ENCODE measurements at places on chromosomes 3 and 15.

GRCh38 chr3:12710062-12710461, 46.1 kb upstream of the RAF1 start:
- DNase-seq = no peak

DNA sequence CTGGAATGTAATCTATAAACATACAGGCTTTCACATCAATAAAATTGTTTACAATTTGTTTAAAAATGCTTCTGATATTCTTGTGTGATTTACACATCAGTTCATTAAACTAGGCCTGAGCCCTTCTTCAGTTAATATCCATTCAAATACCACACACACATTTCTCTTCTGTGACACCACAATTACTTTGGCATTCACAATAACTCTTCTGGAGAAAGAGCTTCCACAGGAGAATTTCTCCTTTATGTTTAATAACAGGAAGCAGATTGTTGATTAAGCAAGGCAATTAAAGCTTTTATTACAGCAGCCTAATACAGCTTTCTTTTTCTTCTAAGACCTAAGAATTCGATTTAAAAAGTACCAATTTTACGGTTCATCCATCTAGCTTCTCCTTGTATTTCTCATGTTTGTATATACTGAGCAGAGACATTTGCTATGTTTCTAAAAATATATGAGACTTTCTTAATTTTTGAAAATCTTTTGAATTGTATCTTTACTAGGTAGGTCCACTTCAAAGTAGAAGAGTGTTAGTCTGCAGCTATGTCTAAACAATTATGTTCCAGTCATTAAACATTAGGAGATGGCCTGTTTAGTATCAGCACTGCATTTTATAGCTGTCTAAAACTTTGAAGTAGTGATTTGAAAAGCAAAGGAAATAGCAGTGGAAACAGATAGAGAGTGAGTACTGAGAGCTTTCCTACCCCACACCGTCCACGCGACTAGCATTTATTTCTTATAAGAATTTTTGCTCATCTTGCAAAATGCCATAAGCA, 511.1 kb upstream of the UBE2E2 start:
- no peak for DNase-seq

- DNase-seq = no peak
These were observed 90.6 kb downstream of the CRYGS start for GRCh38 chr3:186453531-186453930.

GRCh38 chr3:10259036-10259435, 10.8 kb downstream of the TATDN2 start:
- no peak for DNase-seq

DNA sequence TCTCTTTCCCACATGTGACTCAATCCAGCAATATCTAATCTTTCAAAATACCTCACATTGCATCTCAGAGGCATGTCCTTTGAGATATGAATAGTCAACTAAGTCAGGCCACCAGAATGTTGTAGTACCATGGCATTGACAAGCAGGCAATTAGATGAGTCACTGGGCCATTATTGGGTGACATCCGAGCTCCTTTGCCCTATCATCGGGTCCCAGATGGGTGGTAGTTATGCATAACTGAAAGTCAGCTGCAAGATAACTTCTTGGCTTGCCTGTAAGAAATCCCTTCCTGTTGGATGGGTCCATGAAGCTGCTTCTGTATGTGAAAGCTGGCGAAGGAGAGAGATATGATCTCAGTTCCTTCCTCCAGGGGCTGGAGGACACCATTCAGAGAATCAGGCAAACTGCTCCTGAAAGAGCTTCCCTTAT, 32.8 kb downstream of the ARRDC4 start:
- peak; percentile 38 for DNase-seq

GRCh38 chr15:23069496-23070166, 30.3 kb upstream of the TUBGCP5 start:
- DNase-seq = no peak

DNA sequence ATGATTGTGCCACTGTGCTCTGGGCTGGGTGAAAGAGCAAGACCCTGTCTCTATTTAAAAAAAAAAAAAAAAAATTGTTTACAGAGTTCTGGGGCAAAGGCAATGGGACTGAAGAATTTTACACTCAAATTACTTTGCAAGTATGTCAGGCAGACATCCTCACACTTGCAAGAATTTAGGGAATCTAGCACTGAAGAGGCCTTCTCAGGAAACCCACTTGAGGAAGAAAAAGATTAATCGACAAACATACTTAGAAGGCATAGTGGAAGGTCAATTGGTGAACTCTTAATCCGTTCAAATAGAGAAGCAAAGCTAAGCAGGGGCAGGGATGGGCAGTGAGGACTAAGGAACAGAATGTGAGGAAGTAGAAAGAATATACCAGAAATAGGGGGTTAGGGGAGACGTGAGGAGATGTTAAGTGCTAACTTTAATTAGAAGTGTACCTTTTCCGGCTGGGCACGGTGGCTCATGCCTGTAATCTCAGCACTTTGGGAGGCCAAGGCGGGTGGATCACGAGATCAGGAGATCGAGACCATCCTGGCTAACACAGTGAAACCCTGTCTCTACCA, 15.0 kb downstream of the ST6GAL1 start:
- DNase-seq = no peak

- DNase-seq = peak; percentile 58
These were observed 14.1 kb upstream of the HRH1 start for GRCh38 chr3:11140030-11140712.

GRCh38 chr3:188007897-188008296, 146.1 kb upstream of the LPP start:
- DNase-seq = no peak

GRCh38 chr15:42581272-42581730, 5.9 kb downstream of the STARD9 start:
- DNase-seq = peak; percentile 83

DNA sequence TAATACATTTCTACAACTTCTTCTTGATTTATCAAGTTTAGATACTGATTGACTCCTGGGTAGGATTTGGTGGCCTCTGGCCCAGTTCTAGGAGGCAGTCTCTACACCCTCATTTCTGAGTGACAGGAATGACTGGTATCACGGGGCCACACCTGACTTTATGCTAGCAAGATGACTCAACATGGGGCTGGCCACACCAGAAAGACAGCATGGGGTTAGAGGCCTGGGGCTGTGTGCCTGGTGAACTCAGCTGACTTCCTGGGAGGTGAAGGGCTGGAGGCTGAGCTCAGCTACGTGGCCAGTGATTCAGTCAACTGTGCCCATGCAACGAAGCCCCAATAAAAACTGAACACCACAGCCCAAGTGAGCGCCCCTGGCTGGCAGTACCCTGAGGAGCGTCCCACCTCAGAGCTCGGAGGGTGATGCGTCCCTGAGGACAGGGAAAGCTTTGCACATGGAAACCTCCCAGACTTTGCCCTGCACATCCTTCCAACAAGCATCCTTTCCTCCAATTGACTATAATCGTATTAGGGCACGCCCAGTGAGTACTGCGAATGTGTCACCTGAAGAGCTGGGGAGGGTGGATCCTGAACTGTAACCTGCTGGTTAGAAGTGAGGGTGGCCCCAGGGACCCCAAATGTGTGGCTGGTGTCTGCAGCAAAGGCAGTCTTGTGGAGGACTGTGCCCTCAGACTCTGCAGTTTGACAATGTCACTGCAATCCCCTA, 57.2 kb downstream of the NIPA2 start:
- DNase-seq = peak; percentile 20

DNA sequence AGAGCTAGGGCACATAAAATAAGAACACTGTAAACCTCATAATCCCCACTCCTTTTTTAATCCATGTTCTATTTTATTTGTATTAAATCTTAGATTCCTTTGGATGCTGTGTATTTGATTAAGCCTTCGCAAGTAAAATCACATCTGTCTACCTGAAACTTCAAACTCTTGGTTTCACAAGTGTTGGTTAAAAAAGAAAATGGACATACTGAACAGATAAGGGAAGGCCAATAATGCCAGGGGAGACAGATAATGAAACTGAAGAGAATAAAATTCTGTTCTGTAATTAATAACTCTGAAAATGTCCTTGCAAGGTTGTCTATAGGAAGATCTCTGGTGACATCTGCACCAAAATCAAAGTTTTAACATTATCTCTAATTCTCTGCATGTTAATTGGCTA, 114.2 kb downstream of the ULK4 start:
- no peak for DNase-seq

DNA sequence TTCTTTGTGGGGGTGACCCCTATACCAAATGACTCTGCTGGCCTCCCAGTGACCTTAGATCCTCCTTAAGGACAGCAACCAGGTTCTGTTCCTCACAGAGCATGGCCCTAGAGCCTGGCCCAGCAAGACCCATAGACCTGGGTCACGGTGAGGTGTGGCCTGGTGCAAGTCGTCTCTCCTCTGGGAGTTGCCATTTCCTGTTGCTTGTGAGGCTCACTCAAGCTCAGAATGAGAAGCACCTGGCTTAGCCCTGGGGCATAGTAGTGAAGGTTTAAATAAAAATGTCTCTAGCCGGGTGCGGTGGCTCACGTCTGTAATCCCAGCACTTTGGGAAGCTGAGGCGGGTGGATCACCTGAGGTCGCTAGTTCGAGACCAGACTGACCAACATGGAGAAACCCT, 131.3 kb downstream of the SMAD6 start:
- DNase-seq = no peak

- DNase-seq = no peak
These were observed 24.9 kb downstream of the CCDC33 start for GRCh38 chr15:74261041-74261440.

DNA sequence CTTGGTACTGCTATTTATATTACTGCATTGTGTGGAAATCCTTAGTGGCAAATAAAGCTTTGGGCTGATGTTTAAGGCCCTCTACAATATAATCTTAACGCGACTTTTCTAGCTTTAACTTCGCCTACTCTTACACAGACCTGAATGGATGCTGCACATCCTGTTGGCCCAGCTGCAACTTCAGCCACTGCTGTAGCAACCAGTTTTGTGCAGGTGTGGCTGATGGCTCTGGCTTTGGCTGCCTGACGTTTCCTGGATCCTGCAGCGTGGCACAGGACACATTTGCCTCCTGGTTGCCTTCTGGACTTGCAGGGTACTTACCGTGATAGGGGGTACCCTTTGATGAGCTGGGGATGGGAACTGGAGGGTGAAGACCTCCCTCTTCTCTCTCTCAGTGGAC, 20.2 kb upstream of the ERICH6 start:
- no peak for DNase-seq

DNA sequence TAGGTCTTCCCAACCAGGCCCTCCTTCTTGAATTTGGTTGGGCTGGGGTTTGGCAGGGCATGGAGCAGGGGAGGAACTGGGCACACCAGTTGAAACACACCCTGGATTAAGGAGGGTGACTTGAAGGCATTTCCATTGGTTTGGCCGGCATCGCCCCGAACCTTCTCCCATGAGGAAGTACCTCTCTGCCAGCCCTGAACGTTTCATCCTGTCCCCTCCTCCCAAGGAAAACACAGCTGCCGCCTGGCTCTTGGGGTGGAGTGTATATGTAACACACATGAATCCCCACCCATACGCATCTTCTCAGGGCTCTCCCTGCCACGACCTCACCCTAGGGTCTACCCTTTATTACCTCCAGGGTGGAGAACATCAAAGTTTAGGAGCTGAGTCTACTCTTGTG, 14.6 kb downstream of the UBAP1L start:
- DNase-seq = no peak

DNA sequence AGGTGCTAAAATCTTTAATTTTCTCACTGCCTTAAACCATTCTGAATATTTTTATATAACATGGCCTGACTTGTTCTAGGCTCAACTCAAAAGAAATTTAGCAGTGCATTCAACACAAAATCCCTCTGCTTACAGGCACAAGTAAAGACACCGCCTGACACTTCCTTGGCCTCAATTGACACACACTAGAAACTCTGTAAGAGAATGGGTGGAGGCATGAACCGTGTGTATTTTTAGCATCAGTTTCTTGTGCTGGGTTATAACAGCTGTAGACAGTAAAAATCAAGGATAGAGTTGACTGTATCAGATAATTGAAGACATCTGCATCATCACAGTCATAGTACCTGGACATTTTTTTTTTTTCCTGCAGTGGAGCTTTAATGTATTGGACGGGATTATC, 54.3 kb downstream of the SLC9A9 start:
- no peak for DNase-seq

DNA sequence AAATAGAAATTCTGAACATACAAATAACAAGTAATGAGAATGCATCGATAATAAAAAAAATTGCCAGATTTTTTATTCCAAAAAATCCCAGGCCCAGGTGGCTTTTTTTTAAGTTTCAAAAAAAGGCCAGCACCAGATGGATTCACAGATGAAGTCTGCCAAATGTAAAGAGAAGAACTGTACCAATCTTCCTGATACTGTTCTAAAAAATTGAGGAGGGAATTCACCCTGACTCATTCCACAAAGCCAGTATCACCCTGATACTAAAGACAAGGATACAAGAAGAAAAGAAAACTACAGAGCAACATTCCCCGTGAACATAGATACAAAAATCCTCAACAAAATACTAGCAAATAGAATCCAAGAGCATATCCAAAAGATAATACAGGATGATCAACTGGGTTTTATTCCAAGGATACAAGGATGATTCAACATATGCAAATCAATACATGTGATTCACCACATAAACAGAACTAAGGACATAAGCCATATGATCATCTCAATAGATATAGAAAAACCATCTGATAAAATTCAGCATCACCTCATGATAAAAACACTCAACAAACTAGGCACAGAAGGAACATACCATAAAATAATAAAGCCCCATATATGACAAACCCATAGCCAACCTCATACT, 44.1 kb upstream of the XCR1 start:
- DNase-seq = no peak

GRCh38 chr3:98770261-98771039, 7.3 kb downstream of the ST3GAL6 start:
- DNase-seq = no peak

DNA sequence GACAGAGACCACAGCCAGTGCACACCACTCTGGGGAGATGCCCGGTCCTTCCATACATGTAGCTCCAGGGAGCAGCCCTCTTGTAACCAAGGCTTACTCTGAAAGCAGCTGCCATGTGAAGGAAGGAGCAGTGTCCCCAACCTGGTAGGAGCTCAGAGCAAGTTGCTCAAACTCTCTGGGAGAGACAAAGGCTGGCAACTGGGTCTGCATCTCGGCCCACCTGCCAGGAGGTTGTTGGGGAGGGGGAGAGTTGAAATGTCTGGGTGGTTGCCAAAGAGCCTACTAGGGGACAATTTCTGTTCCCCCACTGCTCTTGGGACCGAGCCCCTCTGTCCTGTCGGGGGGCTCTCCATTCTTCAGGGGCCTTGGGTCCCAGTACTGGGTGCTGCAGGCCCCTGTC, 309.9 kb downstream of the TLE3 start:
- DNase-seq = no peak

DNA sequence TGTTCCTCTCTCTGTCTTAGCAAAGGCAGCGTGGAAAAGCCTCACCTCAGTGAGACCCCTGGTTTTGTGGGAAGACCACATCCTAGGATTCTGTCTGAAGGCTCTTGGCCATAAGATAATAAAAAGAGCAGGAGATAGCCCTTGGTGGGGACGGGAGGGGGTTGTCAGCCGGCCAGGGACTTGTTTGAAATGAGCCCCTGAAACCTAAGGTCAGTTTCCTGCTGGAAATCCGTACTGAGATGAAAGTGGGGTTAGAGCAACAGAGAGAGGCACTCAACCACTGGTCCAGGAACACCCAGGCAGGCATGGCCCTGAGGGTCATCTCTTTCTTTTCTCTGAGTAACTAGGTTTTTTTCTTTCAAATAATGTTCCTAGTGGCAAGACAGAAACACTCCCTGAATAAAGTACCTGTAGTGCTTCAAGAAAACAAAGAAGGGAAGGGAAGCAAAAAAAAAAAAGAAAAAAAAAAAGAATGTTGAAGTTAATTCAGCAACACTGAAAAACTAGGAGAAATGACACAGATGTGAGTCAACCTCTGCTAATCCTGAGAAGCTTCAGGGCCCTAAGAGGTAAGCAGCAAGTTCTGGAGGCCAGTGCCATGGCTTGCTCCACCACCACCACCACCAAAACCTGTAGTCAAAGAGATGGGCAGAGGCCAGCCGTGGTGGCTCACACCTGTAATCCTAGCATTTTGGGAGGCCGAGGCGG, 3.2 kb downstream of the ITGB5 start:
- DNase-seq = peak; percentile 77

All from fibroblast of skin of back (primary cell).